ENCODE measurements at places on chromosomes 3 and 15.

GRCh38 chr3:184200825-184201224 lies 14.8 kb downstream of the ABCF3 start:
- DNase-seq = no peak

GRCh38 chr3:16012086-16012485 lies 162.4 kb upstream of the GALNT15 start:
- DNase-seq = peak; percentile 40

GRCh38 chr3:167913219-167913835 lies 177.8 kb downstream of the SERPINI1 start:
- no peak for DNase-seq

DNA sequence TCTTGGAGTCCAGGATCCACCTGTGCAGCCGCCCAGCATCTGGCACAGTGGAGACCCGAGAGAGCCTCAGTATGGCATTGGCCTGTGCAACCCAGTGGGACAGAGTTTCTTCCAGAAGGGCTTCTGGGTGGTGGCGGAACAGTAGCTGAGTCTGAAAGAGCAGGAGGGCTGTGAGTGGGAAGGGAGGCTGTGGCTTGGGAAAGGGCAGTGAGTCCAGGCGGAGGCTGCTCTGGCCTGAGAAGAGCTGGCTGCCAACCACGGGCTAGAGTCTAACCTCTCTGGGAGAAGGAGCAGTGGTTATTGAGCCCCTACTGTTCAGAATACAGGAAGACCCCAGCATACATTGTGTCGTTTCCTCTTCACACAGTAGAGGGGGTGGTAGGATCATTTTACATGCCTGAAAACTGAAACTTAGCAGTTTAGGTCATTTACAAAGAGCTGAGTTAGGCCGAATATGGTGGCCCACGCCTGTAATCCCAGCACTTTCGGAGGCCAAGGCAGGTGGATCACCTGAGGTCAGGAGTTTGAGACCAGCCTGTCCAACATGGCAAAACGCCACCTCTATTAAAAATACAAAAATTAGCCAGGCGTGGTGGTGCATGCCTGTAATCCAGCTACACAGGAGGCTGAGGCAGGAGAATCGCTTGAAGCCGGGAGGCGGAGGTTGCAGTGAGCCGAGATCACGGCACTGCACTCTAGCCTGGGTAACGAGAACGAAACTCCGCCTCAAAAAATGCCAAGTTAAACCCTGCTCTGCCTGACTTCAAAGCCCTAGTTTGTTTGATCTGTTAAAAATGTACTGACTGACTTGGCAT lies 3.2 kb downstream of the AEN start:
- no peak for DNase-seq

GRCh38 chr15:55770261-55770660 lies 27.3 kb upstream of the PRTG start:
- DNase-seq = no peak

GRCh38 chr15:86064326-86064725 lies 15.3 kb upstream of the AGBL1 start:
- no peak for DNase-seq

GRCh38 chr15:36659917-36660316 lies 80.5 kb downstream of the CDIN1 start:
- no peak for DNase-seq

GRCh38 chr3:126355777-126356372 lies 1.3 kb downstream of the KLF15 start:
- DNase-seq = no peak

- DNase-seq = peak; percentile 48
Observed at GRCh38 chr3:52848617-52849016, 13.8 kb upstream of the MUSTN1 start.

GRCh38 chr15:63442080-63442479 lies 60.4 kb upstream of the CA12 start:
- no peak for DNase-seq

DNA sequence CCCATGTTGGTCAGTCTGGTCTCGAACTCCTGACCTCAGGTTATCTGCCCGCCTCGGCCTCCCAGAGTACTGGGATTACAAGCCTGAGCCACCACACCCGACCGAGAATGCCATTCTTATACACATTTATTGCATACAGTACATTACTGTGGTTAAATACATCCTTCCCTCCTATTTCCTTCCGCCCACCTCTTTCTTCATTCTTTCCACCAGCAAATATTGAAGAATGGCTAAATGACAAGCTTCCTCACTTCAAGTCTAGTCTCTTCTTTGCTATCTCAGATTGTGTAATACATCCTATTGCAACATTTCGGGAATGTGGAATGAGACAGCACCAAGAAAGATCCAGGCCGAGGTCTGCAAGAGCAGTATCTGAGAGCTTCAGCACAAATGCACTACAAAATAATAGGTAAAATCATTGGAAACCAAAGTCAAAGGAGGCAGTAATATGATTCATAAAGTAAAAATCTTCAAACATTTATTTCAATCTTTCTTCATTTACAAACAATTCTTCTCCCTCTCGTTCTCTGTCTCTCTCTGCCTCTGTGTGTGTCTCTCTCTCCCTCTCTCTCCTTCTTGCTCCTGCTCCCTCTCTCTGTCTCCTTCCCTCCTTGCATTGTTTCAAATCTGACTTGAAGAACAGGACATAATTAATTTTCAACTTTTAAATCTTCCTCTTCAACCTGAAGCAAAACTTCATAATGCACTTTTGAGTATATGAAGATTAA lies 94.7 kb upstream of the TGFBR2 start:
- DNase-seq = peak; percentile 100

DNA sequence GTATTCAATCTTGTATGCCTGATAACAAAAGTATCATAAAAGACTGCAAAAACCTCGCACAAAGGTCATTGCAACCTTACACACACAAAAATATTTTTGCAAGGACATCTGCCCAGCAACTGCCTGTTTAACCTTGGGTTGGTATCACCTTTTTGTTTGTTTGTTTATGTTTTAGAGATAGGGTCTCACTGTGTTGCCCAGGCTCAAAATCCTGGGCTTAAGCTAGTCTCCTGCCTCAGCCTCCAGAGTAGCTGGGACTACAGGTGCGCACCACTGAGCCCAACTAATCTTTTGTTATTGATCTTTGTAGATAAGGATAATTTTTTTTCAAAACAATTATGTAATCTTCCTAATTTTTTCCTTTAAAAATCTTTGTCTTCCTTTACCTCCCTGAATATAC lies 54.2 kb downstream of the SPTSSB start:
- DNase-seq = no peak

GRCh38 chr3:196120291-196120951 lies 38.5 kb upstream of the TFRC start:
- DNase-seq = no peak

GRCh38 chr3:25229586-25229985 lies 198.5 kb upstream of the RARB start:
- no peak for DNase-seq

GRCh38 chr15:28892789-28893610 lies 7.2 kb downstream of the APBA2 start:
- no peak for DNase-seq

- no peak for DNase-seq
Observed at GRCh38 chr3:29334706-29335105, 53.8 kb downstream of the RBMS3 start.

GRCh38 chr3:32414522-32415202 lies 23.0 kb downstream of the CMTM7 start:
- DNase-seq = no peak

DNA sequence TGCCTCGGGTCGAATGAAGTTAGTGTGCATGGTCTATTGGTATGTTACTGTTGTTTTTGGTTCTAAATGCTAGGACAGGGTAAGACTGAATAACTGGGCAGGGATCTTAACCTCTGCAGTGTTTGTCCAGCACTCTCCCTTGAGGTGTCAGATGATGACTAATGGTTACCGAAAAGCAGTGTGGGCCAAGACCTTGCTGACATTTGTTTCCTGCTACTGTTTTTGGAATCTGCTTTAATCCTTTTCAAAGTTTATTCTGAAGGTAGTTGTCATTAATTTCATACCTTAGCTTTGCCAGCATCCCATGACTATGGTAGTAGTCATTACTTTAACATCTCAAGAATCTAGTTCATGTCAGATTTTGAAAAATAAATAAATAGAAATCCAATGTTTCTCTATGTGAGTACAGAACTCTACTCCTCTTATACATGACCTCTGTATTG lies 117.0 kb downstream of the P3H2 start:
- peak; percentile 83 for DNase-seq

DNA sequence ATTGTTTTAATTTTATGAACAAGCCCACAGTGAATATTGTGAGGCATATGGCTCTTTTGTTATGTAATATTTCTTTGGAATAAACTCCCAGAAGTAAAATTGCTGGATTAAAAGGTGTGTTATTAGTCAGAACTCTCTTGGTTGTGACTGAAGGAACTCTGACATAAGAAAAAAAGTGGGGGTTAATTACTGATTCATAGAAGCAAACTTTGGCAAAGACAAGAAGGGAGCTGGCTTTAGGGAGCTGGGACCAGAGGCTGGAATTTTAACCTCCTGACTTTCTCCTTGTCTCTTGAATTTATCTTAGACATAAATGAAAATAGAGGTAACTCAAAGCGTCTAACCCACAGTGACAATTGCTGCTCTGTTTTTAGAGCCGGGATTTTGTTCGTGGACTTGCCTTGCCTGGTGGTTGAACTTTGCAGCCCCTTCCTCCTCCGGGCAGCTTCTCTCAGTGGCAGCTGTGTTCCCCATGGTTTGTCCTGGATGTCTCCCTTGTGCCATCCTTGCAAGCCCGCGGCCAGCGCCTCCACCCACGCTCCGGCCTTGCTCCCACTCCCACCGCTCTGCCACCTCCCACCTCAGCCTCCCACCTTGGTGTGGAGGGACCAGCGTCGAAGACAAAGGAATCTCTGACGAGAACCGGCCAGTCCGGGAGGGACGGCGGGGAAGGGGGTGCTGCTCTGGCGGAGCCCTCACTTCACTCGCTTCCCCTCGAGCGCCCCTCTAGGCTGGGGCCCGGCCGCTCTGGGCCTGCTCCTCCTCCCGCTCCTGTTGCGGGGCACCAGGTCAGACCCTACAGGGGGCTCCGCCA lies 28.0 kb downstream of the ARHGAP31 start:
- no peak for DNase-seq

DNA sequence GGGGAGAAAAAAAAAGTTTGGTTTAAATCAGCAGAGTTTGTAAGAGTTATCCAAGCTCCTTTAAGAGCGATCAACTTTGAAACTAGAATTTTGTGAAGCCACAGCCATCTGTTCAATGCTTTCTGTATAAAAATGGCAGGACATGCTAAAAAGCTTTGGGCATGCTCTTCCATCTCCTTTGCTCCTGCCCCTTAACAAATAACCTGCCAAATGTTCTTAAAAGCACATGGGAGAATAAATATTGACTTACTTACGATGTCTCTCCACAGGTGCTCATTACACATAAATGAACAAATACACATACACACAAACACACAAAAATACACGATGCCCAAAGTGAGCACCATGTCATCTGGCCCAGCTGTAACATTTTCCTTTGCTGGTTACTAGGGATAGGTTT lies 211.8 kb upstream of the DPH6 start:
- DNase-seq = no peak

- DNase-seq = no peak
Observed at GRCh38 chr3:123083383-123084124, 16.7 kb downstream of the PDIA5 start.

GRCh38 chr3:160210341-160210740 lies 14.9 kb upstream of the C3orf80 start:
- DNase-seq = no peak

DNA sequence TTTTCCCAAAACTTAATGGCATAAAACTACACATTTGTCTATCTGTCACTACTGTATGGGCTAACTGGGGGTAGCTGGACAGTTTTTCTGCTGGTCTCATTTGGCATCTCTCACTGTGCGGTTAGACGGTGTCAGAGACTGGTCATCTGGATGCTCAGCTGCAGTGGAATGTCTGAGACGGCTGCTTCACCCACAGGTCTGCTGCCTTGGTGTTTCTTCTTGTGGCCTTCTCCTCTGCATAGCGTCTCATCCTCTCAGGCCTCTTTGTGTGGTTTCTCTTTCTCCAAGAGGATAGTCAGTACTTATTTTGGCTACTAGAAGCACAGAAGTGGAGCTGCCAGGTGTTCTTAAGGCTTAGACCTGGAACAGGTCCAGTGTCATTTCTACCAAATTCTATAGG lies 35.9 kb upstream of the GOLGA6L9 start:
- peak; percentile 30 for DNase-seq

DNA sequence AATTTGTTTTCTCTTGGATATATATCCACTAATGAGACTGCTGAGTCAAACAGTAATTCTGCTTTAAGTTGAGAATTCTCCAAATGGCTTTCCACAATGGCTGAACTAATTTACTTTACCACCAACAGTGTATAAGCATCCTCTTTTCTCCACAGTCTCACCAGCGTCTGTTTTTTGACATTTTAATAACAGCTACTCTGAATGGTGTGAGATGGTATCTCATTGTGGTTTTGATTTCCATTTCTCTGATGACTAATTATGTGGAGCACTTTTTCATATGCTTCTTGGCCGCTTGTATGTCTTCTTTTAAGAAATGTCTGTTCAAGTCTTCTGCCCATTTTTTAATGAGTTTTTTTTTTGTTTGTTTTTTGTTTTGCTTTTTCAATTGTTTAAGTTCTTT lies 206.2 kb downstream of the CTNNB1 start:
- DNase-seq = no peak

DNA sequence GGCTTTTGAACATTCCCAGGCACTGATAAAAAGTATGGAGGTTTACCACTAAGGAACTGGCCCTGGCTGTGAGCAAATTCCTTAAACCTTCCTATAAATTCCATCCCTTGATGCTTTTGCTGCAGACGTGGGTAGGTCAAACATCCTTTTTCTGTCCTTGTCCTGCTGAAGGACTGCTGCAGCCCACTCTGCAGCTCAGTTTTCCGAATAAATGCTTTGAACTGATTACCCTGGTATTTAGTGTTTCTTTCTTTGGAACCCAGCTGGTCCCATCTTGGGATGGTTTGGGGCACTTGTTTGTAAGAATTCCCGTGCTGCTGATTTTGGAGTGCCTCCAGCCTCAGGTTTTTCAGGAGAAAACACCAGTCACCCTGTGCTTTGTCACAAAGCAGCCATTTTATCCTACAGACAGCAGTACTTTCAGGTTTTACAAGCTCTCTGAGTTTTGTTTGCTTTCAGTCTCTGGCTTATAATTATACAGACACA lies 815.9 kb downstream of the VGLL3 start:
- peak; percentile 9 for DNase-seq

GRCh38 chr3:177862962-177863491 lies 665.7 kb upstream of the TBL1XR1 start:
- DNase-seq = no peak

- DNase-seq = no peak
Observed at GRCh38 chr3:76765511-76765910, 274.4 kb upstream of the ROBO2 start.

- DNase-seq = no peak
Observed at GRCh38 chr3:113177526-113177925, 33.8 kb upstream of the BOC start.

DNA sequence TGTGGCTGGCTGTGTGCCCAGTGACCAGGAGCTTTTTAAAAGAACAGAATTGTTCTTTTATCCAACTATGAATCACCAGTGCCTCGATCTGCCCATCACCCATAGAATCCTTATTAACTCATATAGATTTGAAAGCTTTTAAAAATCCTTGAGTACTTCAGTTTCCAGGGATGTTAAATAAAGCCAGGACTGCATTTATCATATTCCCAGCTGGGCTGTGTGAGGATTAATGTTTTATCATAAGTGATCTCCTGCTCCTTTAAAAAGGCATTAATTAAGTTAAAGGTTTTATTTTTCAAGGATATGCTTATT lies 234.0 kb downstream of the MYRIP start:
- peak; percentile 38 for DNase-seq
